Dermis blood vessel endothelial cell (primary cell): ENCODE measurements at places on chromosomes 1 and 21. TPM values are rescaled to one million over a fixed set of nuclear protein-coding genes. Genes with fewer than 3 reads are reported as not detected.

The FCRL5 gene
- not detected in 2 replicates for total RNA-seq

The ARID1A gene
- total RNA-seq, result 14.5 and 28.3 TPM in 2 replicates

The TMEM269 gene
- total RNA-seq, result not detected in 2 replicates

The TARBP1 gene
- total RNA-seq, result 16.7 and 23.3 TPM in 2 replicates

The CELA3B gene
- total RNA-seq, result not detected in 2 replicates
